ENCODE measurements at places on chromosomes 16 and 17.

DNA sequence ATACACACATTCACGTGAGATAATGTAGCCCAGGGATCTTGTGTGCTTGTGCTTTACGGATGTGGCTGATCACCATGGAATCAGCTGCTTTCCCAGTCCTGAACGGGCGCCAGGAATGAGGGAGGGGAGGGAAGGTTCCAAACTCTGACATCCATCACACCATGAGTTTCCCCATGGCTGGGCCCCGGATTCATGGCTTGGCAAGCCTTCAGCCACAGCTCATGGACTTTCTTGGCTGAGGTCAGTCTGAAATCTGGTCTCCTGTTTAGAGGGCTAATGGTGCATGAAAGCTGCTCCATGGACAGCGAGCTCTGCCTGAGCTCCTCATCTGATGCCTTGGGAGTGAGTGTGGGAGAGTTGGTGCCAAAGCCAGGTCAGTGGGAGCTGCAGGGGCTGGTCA lies 767.6 kb upstream of the EEF2KMT start:
- DNase-seq = no peak

GRCh38 chr17:61245706-61246135 lies 153.9 kb upstream of the TBX2 start:
- no peak for DNase-seq

GRCh38 chr17:65228734-65229620 lies 91.8 kb downstream of the RGS9 start:
- peak; percentile 45 for DNase-seq

- no peak for DNase-seq
Observed at GRCh38 chr16:10120953-10121352, 61.3 kb downstream of the GRIN2A start.

GRCh38 chr16:86625821-86626220 lies 47.5 kb downstream of the FOXL1 start:
- DNase-seq = no peak

DNA sequence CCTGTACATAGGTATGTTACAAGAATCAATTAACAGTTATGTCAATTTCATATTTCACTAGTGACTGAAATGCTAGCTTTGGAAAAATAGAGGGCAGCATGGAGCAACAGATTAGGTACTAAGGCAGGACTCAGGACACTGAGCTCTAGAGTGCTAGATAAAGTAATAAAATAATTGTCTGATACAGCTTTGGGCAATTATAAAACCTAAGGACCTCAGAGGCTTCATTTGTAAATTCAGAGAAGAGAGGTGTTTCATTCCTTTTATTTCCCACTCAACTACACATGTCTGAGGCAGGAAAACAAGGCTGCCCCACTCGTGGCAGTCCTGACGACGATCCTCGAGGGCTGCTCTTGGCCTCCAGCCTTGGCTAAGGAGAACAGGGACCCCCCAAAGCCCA lies 81.5 kb downstream of the CA4 start:
- peak; percentile 0 for DNase-seq

GRCh38 chr17:50583641-50584040 lies 23.1 kb downstream of the CACNA1G start:
- DNase-seq = no peak

DNA sequence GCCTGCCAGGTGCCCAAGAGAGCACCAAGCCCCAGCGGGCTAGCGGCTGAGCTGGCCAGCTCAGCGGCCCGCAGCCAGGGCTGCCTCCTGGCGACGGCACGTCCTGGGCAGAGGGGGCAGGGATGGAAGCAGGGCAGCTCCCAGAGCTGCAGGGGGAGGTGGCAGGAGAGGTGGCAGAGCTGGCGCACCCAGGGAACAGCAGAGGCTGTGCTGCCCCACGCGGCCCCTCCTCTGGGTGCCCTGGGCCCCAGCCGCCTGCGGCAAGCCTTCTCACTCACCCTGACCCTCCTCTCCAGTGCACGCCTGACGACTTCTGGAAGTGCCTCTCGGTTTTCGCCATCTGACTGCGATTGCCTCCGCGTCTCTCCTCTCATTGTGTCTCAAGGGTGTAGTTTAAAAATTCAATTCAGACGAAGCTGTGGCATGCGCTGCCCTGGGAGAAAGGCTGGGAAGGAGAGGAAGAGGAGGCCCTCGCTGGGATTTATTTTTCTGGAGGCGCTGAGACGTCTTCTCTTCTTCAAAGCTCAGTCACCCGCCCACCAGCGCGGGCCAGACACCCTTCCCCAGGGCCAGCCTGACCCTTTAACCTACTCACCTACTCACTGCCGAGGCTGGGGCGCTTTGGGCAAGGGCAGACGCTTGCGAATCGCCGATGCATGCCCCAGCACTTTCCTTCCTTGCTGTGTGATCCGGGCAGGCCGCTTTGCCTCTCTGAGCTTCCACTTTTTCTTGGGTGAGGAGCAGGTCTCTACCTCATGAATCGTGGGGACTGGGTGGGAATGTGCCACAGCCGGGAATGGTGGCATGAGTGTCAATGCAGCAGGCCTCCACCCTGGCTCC lies 24.9 kb downstream of the GSE1 start:
- DNase-seq = no peak

GRCh38 chr16:6343157-6343556 lies 989.5 kb upstream of the RBFOX1 start:
- no peak for DNase-seq

DNA sequence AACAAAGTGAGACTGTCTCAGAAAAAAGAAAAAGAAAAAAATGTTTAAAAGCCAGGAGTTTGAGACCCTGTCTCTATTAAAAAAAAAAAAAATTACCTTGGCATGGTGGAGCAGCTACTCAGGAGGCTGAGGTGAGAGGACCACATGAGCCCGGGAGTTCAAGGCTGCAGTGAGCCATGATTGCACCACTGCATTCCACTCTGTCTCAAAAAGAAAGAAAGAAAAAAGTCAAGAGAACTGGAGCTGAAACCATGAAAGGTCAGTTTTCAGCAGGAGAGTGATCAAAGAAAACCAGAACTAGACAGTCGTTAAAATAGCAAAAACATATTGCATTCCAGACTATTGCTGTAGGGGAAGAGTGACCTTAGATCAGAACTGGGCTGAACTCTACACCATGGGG lies 8.8 kb downstream of the QPRT start:
- DNase-seq = no peak

- no peak for DNase-seq
Observed at GRCh38 chr16:81836279-81837054, 57.4 kb downstream of the PLCG2 start.

DNA sequence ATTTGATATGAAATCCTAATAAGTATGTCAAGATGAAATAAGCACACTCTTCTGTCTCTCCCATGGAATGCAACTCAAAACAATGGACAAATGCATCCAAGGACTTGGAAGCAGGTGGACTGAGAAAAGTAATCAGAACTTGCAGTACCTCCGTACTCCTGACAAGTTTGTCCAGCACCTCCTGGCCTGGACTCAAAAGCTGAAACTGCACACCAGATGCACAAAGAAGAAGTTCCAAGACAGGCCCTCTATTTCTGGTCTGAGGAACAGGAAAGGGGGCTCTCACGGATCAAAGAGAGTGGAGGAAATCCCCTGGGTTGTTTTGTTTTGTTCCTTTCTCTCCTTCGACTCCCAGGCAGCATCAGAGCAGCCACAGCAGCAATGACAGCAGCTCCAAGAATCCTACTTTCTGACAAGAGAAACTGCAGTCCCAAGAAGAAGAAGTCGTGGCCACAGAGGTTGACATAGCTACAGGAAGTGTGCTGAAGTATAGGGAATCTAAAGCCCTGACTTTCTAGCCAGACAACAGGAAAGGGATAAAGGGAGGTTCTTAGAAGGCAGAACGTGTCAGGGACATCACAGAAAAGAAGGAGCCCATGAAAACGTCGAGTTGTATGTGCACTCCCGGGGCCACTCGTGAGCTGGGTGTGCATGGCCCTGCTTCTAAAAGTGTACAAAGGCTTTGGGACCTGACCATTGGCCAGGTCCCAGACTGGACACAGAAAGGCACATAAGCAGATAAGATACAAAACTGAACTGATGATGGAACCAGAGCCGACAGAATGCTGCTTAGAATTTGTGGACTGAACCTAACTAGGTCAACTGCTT lies 29.3 kb downstream of the AKAP10 start:
- no peak for DNase-seq

DNA sequence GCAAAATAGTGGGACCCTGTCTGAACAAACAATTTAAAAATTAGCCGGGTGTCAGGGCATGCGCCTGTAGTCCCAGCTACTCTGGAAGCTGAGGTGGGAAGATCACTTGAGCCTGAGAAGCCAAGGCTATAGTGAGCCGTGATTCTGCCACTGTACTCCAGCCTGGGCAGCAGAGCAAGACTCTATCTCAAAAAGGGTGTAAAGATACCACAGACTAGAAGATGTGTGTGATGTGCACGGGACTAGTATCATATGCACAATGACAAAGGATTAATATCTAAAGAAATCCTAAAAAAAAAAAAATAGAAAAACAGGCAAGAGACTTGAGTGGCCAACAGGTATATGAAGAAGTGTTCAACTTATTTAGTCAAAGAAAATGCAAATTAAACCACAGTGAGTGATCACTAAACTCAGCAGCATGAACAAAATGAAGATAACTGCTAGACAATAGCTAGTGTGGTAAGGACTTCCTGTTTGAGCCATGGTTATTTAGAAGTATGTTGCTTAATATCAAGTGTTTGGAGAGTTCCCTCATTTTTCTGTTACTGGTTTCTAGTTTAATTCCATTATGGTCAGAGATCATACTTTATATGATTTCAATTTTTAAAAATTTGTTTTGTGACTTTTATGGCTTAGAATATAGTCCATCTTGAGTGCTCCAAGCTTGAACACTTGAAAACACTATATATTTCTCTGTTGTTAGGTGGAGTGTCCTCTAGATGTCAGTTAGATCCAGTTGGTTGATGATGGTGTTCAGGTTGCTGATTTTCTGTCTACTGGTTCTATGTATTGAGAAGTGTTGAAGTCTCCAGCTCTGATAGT lies 14.7 kb upstream of the SLX4 start:
- peak; percentile 18 for DNase-seq

- DNase-seq = no peak
Observed at GRCh38 chr17:82949984-82950383, 110.2 kb upstream of the ZNF750 start.

DNA sequence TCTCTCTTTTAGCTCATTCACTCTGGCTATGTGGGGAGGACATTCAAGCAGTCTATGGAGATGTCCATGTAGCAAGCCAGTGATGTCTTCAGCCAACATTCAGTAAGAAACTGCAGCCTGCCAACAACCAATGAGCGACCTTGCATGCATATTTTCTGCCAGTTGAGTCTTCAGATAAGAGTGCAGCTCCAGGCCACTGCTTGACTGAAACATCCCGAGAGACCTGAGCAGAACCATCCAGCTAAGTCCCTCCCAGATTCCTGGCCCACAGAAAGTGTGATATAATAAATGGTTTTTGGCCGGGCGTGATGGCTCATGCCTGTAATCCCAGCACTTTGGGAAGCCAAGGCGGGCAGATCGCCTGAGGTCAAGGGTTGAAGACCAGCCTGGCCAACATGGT lies 10.5 kb upstream of the C17orf58 start:
- no peak for DNase-seq

DNA sequence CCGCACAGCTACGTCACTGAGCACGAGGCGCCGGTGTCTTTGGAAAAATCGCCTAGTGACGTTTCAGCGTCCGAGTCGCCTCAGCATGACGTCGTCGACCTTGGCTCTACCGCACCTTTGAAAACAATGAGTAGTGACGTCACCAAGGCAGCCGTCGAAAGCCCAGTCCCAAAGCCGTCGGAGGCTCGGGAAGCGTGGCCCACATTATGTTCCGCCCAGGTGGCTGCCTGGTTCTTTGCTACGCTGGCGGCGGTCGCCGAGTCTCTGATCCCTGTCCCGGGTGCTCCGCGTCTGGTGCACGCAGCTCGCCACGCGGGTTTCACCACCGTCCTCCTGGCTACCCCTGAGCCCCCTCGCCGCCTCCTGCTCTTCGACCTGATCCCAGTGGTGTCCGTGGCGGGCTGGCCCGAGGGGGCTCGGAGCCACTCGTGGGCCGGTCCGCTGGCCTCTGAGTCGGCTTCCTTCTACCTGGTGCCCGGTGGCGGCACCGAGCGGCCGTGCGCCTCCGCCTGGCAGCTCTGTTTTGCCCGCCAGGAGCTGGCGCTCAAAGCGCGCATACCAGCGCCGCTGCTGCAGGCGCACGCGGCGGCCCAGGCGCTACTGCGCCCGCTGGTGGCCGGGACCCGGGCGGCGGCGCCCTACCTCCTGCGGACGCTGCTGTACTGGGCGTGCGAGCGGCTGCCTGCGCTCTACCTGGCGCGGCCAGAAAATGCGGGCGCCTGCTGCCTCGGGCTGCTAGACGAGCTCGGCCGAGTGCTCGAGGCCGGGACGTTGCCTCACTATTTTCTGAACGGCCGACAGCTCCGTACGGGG lies 1.5 kb downstream of the TMEM102 start:
- peak; percentile 80 for DNase-seq

- no peak for DNase-seq
Observed at GRCh38 chr17:78828470-78829185, 12.0 kb downstream of the USP36 start.

DNA sequence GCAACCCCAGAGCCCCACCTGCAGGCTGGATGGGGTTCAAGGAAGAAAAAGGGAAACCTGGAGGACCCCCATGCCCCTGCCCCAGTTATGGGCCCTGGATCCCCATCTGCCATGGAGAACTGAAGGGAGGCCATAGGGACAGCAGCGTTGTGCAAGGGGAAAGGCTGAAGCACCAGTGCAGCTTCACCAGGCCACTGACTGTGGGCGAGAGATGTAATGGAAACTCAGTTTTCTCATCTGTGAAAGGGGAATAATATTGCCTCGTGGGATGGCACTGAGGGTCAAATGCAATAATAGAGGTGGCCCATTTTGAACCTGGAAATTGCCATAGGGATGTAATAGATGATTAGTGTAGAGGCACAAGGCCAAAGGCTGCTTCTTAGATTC lies 9.9 kb upstream of the TSPOAP1 start:
- DNase-seq = no peak

GRCh38 chr17:29579866-29580771 lies 9.3 kb downstream of the GIT1 start:
- DNase-seq = peak; percentile 84

GRCh38 chr17:48724251-48725003 lies 1.4 kb downstream of the PRAC2 start:
- DNase-seq = peak; percentile 65

DNA sequence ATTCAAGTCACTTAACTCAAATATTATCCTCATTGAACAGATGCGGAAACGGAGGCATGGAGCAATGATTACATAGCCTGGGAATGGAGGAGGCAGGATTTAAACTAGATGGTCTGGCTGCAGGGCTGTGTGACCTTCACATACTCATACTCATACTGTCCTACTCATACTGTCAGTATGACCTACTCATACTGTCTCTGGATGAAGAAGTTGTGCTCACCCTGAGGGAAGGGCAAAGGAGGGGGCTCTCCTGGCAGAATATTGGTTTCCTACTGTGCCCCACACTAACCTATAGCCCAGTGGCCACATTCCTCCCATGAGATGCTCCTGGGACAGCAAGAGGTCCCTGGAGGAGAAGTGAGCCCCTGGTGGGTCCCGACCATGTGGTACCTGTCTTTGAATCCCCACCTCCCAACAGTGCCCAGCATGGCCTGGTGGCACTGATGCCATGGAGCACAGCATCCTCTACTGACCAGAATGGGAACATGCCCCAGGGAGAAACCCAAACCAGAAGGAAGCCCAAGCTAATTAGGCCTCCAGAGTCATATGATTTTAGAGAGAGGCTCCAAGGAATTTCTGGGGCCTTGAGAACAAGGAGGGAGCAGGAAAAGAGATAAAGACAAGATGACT lies 197.3 kb upstream of the SDK2 start:
- no peak for DNase-seq
